Omental fat pad (tissue), 4 donors: ENCODE measurements at places on chromosomes 1 and 21.
A peak's percentile ranks its signal among the peaks of the same experiment; 100 is the strongest.

DNA sequence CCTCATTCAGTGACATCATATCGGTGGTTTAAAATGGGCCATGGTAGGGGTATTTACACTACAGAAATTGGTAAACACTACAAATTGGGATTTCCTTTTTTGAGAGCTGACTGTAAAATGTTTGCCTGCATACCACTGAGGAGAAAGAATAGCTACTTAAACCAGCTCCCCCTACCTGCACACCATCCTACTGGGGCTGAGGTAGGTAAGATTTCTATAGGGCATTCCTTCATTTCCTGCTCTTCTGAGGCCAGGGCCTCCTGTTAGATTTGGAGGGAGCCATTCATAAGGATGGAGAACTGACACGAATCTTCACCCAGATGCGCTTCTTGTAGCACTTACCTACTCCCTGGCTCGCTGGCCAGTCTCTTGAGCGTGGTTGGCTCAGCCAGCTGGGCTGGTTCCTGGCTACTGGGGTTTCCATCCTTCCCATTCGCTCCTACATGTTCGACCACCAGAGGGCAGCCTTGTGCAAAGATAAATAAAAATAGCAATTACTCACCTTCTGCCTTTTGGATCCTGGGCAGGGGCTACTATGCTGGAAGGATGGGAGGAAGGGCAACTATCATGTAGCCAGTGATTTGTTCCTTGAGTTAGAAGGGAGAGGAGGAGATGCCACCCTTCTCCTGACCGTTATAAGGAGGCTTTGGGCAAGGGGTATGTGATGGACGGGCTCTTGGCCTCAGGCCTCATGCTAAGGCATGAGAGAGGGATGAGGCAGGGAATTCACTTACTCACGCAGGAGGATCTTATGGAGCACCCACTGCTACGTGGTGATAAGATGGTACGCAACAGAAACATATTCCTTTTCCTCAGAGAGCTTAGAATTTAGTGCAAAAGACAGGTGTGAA is 10.7 kb downstream of the OPTC start:
- DNase-seq: peak; percentile 99

- DNase-seq: no peak
Measured at GRCh38 chr21:20649231-20649630, 349.0 kb upstream of the NCAM2 start.

DNA sequence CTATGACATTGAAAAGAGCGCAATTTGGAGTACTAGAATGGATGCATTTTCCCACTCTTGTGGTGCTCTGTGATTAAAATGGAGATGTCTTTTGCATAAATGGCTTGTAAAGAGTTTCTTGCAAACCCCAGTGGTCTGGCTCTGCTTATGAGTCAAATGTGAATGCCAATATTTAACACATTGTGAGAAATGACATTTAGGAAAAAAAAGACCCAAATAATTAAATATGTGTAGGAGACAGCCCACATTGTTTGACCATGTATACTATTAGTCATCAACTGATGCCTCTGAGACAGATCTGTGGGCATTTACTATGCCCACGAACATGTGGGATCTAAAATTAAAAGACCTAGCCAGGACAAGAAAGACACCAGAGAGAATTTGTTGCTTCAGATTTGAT is 22.2 kb upstream of the RUNX1 start:
- DNase-seq: no peak

DNA sequence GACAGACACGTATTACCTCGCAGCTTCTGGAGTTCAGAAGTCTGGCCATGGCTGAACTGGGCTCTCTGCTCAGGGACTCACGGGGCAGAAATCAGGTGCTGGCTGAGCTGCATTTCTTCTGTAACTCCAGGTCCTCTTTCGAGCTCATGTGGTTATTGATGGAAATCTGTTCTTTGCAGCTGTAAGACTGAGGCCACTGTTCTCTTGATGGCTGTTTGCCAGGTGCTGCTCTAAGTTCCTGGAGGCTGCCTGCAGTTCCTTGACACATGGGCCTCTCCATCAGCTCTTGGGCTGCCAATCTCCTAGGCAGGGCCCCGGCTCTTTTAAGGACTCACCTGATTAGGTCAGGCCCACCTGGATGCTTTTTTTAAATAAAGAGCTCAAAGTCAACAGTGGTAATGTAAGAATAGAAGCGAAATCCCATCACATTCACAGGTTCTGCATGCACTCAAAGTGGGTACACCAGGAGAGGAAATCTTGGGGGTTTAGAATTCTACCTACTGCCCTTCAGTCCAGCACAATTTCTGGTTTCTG is 139.1 kb downstream of the KAZN start:
- DNase-seq: no peak

GRCh38 chr1:27361553-27361952 is 5.2 kb downstream of the MAP3K6 start:
- DNase-seq: no peak

GRCh38 chr1:201891451-201892045 is 2.9 kb downstream of the SHISA4 start:
- no peak for DNase-seq

GRCh38 chr1:68119445-68119844 is 69.0 kb upstream of the DIRAS3 start:
- no peak for DNase-seq

GRCh38 chr1:6345009-6345408 is 48.6 kb downstream of the ACOT7 start:
- no peak for DNase-seq

GRCh38 chr1:160860840-160861505 is 1.7 kb downstream of the CD244 start:
- DNase-seq: no peak
